ENCODE measurements at places on chromosomes 6 and 20.

DNA sequence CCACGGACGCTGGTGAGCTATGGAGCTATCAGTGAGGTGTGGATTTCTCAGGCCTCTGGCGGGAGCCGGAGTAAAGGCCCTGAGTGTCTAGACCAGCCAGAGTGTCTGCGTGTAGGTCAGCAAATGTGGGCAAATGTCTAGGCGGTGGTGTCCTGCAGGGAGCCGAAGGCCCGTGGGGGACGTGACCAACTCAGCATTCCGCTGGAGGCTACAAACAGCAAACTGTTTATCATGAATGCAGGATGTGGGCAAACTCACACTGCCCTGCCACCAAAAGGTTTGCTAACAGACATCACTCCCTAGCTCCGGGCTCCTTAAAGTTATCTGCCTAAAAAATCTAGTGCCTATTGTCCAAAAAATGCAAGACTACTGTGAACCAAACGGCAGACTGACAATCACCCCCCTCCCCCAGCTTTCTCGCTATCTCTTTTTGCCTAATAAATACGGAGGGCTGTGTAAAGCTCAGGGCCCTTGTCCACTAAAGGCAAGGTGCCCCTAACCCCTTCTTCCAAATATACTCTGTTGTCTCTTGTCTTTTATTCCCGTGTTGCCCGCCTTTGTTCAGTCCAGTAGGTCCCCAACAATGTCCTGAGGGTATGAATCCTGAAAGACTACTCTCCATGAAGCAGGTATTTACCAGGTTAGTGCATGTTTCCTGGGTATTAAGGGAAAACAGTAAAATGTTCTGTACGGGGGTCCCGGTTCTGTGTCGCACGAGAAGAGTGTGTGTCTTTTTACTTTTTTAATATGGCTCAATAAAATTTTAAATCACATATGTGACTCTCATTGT is 29.0 kb upstream of the AFDN start:
- DNase-seq, result no peak

DNA sequence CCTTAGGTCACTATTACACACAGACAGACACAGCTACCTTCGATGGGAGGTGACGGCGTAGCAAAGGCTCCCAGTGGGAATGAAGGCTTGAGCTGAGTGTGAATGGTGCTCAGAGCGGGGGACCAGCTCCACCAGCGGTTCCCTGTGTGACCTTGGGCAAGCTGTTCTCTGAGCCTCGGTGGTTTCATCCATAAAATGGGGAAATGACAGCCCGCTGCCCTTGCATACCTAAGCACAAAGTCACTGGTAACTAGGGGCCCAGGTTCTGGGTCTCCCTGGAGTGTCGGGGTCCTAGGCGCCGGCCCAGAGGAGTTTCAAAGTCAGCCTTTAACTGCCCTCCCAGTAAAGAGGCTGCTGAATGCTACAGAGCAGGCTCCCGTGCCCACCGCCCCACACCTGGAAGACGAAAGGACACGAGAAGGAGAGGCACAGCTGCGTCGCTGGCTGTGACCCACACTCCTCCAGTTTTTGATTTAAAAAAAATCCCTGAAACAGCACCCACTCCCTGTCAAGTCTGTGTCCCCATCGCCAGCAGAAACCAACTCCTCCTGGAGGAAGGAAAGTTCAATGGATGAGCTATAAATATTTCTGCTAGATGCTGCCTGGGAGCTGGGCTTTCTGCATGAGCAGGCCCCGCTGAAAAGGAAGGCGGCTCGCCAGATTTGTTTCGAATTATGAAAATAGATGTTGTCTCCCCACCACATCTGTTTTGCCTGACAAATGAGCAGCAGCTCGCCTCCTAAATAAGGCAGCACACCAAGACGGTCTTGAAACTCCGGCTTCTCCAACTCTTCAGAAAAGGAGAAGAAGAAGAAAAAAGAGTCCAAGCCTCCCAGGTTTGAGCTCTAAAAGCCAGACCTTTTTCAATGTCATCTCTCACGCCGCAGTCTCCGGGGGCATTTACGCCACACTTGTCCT is 27.4 kb downstream of the PMEPA1 start:
- no peak for DNase-seq

- DNase-seq, result no peak
These were observed 18.0 kb downstream of the FOXO3 start for GRCh38 chr6:108578595-108579327.

DNA sequence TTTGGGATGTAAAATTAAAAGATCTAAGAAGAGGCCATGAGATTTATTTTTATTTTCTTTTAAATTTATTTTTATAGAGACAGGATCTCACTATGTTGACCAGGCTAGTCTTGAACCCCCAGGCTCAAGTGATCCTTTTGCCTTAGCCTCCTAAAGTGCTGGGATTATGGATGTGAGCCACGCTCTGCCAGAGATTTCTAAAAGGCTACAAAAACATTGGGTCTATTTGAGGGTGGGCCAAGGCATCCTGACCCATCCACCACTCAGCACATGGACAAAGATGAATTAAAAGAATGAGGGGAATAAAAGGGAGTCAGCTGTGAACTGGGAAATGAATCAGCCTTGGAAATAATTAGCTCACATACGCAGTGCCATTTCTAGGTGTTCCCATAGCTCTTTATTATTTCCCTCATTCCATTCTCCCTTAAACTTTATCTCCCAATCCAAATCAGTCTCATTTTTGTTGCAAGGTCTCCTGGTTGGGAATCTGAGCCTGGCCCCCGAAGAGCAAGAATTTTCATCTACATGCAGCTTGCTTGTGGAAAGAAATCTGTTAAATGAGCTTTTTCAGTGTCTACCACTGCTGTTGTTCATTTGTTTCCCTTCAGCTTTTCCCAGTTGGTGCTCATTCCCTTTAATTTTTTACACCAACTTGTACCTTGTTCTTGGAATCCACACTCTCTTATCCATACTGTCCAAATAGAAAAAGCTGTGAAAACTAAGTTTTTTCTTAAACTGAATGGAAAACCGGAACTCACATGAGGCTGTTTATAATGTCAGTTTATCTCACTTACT is 66.9 kb downstream of the MKKS start:
- DNase-seq, result no peak

GRCh38 chr20:48224533-48225050 is 439.3 kb upstream of the SULF2 start:
- no peak for DNase-seq

GRCh38 chr6:138204792-138205384 is 13.4 kb downstream of the PBOV1 start:
- DNase-seq, result no peak

GRCh38 chr6:44463728-44464450 is 76.4 kb downstream of the CDC5L start:
- DNase-seq, result no peak

DNA sequence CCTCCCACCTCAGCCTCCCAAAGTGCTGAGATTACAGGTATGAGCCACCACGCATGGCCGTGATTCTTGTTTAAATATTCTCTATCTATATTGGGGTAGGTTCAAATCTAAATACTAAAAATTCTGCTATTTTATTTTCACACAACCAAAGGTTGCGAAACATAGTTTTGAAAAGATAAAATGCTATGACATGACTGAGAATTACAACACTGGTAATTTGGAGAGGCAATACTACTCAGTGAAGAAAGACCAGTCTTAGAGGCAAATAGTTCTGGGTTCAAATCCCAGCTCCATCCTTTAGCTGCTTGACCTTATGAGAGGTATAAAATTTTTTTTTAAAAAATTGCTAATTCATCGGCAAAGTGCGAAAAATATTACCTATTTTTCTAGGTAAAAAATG is 137.0 kb upstream of the PREP start:
- no peak for DNase-seq

DNA sequence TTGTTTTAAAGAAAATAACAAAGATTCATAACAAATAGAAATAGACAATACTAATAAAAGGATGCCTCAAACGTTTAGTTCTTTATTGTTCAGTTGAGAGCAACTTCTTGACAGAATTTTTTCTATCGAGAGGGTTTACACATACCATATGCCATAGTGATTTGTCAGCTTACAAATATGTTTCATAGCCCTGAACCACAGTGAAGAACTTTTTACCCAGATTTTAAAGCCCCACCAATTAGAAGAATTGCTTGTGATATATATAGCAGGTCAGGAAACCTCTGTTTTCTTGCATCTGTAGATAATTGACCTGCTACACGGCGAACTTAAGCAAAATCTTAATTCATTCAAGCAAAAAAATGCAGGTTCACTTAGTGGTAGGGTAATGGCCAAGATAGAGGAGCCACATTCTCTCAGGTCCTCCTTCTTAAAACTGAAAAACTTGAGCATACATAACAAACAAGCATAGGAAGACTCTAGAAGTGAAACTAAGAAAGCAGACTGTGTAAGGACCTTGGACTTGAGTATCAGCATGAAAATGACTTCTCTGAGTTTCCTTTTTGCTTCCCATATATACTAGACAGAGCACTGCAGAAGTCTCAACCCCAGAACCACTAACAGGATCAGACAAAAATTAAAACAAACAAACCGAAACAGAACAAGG is 39.5 kb downstream of the CRISP1 start:
- DNase-seq, result no peak

GRCh38 chr20:57417051-57417689 is 26.0 kb downstream of the RBM38 start:
- DNase-seq, result no peak
